ENCODE measurements at places on chromosomes 1 and 21.

DNA sequence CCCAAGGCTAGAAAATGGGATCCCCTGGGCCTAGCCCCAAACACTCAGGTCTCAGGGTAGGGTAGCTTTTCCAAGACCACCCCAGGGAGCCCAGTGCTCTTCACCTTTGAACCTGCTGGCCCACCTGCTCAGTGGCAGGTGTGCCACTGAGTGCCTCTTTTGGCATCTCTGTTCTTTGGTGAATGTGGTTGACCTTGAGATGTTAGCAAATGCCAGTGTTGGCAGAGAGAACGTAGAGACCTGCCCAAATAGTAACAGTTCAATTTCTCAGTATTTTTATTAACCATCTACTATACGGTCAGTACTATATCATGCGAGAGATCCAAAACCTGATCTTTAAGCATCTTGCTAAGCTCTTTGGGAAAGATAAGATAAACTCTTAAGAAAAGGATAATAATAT is 128.2 kb downstream of the PEX14 start:
- DNase-seq = no peak

DNA sequence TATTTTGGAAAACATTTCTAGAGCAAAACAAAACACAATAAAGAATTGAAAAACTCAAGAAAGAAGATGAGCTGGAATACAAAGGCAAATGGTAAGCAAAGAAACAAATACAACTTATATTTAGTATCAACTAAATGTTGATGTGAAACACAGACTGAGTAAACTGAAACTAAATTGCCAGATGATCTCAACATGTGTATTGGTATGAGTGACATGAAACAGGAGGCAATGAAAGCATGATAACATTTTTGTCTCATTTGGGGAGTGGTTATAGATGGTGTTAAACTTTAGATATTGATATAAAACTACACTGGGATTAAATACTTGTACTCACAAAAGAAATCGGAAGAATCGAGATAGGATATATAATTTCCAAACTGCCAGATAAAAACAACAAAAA is 805.6 kb upstream of the CXADR start:
- no peak for DNase-seq

DNA sequence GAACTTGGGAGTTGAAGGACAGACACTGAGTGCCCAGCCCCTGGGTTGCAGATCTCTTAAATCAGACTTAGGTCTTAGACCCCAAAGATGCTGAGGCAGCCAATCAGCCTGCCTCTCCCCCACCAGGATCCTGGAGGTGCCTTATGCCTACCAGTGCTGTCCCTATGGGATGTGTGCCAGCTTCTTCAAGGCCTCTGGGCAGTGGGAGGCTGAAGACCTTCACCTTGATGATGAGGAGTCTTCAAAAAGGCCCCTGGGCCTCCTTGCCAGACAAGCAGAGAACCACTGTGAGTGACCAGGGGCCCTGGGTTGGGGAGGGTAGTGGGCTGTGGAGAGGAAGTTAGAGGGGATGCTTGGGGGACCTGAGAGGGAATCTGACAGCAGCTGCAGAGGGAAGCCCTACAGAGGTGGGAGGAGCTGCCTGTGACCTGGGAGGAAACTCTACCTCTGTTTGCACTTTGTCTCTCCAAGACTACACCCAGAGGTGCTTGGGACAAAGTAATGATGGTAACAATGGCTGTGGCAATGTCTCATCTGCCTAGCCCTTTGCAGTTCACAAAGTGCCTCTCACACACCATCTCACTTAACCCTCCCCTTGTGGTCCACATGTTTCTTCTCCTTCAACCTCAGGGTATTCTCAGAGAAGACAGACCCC is 31.5 kb downstream of the UBE2T start:
- DNase-seq = no peak

DNA sequence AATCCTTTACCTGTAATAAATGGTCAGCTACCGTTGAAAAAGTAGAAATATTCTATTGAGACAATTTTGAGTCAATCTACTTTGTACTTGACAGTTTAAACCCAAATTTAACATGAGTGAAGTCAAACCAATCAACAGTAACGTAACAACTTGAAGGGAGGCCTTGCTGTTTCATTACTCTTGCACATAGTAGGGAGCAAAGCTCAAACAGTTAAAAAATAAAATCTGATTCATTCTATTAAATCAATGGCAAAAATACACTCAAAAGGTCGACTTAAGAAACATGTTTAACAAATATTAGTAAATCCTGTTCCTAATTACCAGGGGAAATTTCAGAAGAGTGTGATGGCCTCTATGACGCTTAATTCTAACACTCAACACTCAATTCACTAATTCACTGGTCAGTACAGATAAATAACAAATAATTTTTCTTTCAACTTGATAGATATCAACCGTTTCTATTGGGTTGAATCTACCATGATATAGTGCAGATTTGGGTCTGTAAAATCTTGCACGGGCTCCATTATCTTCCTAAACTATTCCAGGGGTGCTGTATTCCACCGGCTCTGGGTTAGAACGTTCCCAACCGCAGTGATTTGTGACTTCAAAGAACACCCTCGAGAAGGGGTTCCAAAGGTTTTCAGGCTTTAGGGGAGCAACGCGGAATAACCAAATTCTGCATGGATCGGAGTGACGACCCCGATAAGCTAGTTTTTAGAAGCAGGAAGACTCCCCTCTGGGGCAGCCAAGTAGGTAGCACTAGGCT is 1.4 kb downstream of the TARBP1 start:
- DNase-seq = no peak

DNA sequence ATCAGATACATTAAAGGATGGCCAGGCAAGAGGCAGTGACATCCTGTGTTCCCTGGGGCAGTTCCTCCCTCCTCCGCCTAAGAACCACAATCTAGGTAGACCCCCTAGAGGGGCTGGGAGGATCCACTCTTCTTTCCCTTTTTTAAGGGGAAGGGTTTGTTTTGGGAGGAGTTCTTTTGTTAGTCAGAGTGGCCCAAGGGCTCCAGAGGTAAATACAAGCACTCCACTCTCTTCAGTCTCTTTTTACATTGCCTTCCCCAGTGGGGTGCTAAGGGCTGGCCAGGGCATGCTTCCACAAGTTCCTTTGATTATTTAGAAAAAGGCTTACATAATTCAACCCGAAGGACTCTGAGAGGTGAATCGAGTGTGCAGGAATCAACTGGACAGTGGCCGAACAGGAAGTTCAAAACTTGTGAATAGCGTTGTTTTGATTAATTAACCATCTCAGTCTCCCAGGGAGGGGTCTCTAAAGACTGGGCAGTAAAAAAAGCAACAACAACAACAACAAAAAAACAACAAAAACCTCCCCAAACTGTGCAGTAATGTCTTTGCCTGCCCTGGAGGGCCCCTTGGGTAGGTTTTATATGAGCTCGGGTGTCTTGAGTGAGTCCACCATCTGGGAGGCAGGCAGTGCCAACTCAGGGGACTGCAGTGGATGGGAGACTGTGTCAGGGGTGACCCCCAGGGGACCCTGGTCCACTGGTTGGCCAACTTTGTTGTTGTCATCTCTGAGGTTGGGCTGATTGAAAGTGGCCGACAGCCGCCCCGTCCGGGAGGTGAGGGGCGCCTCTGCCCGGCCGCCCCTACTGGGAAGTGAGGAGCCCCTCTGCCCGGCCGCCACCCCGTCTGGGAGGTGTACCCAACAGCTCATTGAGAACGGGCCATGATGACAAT is 33.2 kb upstream of the ENO1 start:
- no peak for DNase-seq

DNA sequence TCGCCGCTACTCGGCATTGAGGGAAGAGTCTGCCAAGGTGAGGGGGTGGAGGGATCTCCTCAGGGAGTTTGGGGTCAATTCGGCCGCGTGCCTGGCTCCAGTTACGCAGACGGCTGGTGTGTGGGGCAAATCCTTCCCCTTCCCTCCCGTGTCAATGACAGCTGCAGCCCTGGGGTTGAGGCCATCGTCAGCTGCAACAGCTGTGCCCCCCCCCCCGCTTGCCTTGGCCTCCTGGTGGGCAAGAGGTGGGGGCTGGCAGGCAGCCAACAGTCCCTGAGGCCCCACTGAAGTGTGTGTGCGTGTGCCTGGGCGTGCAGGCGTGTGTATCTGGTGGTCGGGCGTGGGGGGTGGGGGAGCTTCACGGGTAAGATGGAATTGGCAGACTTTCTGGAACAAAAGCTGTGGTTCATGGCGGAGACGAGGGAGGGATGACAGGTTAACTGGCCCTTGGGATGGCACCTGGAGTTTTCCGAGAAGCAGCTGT is 25.6 kb downstream of the PPFIA4 start:
- no peak for DNase-seq

DNA sequence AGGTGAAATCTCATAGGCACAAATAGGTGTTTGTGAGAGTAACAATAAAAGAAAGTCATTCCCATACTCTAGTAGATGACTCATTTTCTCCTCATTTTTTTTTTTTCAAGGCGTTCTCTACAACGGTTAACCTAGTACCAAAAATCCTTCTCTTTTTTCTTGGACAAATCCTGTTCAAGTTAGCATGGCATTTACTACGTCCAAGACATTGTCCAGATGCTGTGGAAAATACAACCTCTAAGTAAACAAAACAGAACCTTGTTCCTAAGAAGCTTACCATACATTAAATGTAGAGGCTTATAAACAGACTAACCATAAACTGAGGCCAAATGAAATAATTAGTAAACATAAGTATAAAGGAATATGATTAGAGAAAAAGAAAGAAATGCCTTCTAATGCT is 76.2 kb upstream of the RGS4 start:
- DNase-seq = no peak

DNA sequence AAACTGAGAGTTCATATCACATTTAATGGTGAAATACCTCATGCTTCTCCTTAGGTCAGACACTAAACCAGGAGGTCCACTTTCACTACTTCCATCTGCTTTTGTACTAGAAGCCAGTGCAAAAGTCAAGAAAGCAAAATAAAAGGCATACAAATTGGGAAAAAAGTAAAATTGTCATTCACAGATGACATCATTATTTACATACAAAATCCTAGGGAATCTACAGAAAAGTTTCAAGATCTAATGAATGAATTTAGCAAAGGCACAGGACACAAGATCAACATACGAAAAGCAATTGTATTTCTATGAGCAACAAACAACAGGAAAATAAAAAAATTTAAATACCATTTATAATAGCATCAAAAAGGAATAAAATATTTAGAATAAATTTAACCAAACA is 41.5 kb downstream of the LYST start:
- no peak for DNase-seq

DNA sequence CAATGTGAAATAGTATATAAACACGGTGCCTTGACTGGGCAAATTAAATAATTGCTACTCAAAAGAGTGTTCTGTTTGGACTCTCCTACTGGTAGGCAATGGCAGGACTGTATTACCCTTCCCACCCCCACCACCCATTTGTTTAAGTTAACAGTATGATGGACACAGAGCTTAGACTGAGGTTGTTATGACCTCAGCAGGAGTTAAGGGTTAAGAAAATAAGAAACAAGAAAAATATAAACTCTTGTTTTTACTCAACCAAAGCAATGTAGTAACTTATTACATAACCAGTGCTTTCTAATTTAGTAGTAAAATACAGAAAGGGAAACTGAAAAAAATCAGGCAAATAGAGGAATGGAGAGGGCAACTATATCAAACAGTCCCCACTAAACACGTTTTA is 19.9 kb upstream of the SERPINC1 start:
- DNase-seq = no peak

- no peak for DNase-seq
Measured at GRCh38 chr1:59170659-59171058, 126.2 kb upstream of the FGGY start.

GRCh38 chr1:178644308-178645120 is 80.5 kb upstream of the RALGPS2 start:
- no peak for DNase-seq

DNA sequence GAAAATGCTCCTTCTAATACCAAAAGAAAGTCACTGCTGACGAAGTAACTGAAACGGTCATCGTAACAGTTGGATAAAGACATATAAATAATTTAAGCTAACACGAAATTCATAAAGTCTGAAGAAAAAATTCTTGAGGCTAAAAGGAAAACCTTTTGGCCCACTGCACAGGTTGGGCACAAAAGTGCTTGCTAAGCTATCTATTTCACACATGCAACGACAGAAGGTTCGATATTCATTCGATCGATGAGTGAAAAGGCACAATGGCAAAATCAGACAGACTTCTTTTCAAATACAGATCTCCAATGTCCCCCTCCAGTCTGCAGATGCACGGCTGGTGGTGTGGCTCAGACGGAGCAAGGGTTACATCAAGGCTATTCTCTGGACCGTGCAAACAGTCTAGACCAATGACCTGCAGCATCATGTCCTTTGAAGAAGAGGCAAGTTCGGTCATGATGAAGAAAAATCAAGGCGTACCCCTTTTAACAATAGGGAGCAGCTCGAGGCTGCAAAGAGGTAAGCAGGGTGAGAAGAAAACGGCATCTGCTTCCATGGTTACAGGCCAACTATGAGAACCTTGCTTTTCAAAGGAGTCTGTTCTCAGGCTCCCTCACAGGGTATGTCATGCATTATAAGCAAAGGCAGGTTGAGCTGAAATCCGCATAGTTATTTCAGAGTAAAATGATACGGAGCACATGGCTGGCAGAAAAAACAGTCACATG is 579.6 kb downstream of the USP25 start:
- DNase-seq = no peak

- DNase-seq = peak; percentile 86
Measured at GRCh38 chr1:160739098-160739511, at the start of gene SLAMF7. Gene SLAMF7, plus strand, starts transcription at chr1:160739247. Its CDS starts 55 bp downstream, at chr1:160739302.

DNA sequence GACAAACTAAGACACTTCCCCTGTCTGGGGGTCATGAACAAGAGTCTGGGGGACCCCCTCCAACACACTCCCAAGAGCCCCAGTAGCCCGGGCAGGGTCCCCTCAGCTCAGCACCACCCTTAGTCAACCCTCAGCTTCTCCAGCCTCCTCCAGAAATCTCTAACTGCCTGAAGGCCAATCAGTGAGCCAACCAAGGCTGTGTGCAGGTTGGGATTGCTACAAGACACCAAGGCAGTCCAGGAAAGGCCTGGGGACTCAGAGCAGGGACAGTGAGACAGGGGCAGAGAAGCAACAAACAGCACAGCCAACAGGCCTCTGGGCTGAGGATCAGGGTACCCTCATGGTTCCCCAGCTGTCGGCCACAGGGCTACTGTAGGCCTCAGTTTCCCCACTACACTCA is 13.3 kb downstream of the SMIM12 start:
- DNase-seq = no peak

GRCh38 chr1:44471911-44472453 is 66.9 kb downstream of the RNF220 start:
- no peak for DNase-seq

GRCh38 chr1:151581921-151582320 is 29.9 kb upstream of the SNX27 start:
- no peak for DNase-seq

Data from SIG-M5 (cell line).